ENCODE measurements at places on chromosomes 1 and 21.

DNA sequence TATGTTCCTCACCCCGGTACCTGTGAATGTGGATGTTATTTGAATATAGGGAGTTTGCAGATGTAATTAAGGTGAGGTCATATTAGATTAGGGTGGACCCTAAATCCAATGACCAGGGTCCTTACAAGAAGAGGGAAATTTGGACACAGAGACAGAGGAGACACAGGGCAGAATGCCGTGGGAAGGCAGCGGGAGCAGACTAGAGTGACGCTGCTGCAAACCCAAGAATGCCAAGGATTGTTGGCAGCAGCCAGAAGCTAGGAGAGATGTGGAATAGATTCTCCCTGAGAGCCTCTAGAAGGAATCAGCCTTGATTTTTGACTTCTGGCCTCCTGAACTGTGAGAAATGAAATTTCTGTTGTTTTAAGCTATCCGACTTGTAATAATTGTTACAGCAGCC, 53.6 kb downstream of the SPATA46 start:
- DNase-seq, result no peak

- DNase-seq, result no peak
Observed at GRCh38 chr1:23166854-23167253, 1.8 kb downstream of the LUZP1 start.

GRCh38 chr1:36007741-36008140, 76.2 kb upstream of the TEKT2 start:
- no peak for DNase-seq

GRCh38 chr1:45348609-45348965, 8.3 kb upstream of the MUTYH start:
- no peak for DNase-seq

- no peak for DNase-seq
Observed at GRCh38 chr1:76508871-76509270, 358.4 kb upstream of the ST6GALNAC5 start.

GRCh38 chr1:119632103-119632490, 16.0 kb downstream of the ZNF697 start:
- no peak for DNase-seq
